ENCODE measurements at places on chromosomes 7 and 10. TPM values are rescaled to one million over a fixed set of nuclear protein-coding genes. Genes with fewer than 3 reads are reported as not detected.

- no peak for DNase-seq
Measured at GRCh38 chr7:84226759-84227158, 32.2 kb upstream of the SEMA3A start.

- no peak for DNase-seq
Measured at GRCh38 chr7:43621729-43622448, 39.0 kb downstream of the STK17A start.

DNA sequence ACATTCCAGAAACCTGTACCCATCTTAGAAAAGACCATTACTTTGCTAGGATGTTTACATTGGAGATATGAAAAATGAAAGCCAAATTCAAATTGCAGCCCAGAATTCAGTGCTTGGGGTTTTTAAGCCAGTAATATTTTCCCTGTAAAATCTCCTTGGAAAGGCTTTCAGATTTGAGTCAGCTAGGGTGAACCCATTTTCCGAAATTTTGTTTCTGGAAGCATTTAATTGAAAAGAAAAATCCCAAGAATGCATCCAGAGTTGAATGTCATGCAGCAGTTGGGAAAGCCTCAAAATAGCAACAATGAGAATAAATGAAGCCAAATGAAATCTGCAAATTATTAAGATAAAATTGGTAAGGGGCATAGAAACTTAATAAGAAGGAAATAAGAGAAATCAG lies 106.4 kb downstream of the BMPER start:
- no peak for DNase-seq

DNA sequence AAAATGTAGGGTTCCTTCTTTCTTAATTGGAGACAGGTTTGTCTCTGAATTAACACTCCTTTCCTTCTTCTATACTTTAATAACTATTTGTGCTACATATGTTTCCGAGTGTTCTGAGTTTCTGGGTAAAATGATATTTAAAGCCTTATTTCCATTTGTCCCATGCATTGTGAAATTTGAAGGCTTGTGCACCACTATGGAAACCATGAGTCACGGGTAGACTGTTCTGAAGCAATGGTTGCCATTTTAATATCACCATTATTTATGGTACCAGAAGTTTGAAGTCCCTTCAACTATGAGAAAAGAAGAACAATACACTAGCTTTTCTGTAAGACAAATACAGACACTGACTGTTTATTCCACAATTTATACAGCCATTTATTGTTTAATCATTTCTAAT lies 44.7 kb upstream of the ZEB1 start:
- DNase-seq = no peak

DNA sequence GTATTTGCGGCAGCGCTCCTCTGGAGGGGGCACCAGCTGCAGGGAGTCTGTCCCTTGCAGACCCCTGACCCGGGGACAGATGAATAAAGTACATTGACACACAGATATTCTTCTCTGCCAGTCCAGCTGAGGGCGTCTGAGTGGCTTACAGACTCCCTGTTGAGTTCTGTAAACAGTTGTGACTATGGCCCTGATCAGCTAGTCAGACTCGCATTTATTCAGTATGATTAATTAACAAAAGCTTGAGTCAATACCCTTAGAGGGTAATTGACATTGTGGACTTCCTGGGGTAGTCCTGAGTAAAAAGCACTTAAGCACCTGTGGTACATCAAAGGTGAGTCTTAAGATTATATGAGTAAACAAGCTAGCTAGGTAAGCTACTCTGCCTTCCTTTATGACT lies 21.0 kb downstream of the ANKRD30A start:
- DNase-seq = no peak

DNA sequence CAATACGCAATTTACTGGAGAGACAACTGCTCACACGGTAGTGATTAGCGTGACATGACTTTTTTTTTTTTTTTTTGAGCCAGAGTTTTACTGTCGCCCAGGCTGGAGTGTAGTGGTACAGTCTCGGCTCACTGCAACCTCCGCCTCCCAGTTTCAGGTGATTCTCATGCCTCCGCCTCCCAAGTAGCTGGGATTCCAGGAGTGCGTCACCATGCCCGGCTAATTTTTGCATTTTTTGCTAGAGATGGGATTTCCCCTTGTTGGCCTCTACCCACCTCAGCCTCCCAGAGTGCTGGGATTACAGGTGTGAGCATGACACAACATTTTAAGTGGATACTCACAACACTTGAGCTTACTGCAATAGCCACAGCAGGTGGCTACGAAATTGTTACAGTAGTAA lies 11.9 kb downstream of the ARL4A start:
- no peak for DNase-seq

GRCh38 chr7:113774182-113774807 lies 144.5 kb downstream of the PPP1R3A start:
- DNase-seq = peak; percentile 7

DNA sequence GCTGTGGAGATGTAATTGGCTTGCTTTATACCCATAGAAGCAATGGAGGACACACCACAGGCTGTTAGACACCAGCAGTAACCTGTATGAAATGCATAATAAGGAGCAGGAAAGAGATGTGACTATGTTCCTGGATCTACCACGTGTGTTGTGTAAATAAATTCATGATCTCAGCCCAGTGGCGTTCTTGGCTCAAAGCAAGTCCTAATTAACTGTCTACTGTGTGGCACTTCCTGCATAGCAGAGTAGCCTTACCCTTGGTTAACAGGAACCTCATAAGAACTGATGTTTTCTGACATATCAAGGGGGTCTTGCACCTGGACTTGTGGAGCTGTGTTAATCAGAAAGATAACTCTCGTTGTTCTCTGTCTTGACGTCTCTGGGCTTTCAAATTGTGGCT lies 25.7 kb upstream of the FAM180A start:
- peak; percentile 42 for DNase-seq

- no peak for DNase-seq
Measured at GRCh38 chr10:47299611-47300428, at the start of gene GDF10. GDF10 (plus strand) TSS chr10:47300197; CDS start chr10:47300652, 455 bp downstream.

- DNase-seq = no peak
Measured at GRCh38 chr7:155440018-155440410, 17.9 kb upstream of the EN2 start.

DNA sequence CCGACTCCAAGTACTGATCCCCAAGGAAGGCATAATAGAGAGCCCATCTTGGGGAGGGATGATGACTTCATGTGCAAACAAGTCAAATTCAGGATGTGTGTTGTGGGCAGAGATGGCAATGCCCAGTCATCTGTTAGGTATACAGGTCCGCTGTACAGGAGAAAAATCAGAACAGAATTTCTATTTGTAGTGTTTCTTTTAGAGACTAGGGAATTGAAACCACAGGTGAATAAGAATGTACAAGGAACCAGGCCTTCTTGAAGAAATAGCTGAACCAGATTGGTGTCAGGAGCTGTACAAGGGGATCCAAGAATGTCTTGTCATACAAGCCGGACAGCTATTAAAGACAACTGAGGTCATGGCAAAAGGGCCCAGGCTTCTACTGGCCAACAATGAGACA lies 147.9 kb downstream of the PFKFB3 start:
- no peak for DNase-seq

DNA sequence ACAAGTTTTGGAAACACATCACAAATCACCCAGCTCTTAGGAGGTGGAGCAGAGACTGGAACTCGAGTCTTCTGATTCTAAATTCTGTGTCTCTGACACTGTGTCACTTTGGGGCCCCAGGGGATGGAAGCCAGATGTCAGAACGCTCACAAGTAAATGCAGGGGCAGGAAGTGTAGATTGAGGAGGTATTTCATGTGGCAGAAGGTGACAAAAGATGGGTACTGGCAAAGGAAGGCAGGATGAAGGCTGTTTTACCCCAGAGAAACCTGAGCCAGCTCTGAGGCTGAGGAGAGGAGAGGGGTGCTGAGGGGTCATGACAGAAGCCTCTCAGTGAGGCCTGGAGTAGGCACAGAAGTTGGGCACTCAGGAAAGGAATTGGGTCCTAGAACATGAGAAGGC lies 6.0 kb upstream of the PURB start:
- DNase-seq = no peak

GRCh38 chr7:5677538-5678294 lies 103.7 kb downstream of the RNF216 start:
- DNase-seq = no peak

DNA sequence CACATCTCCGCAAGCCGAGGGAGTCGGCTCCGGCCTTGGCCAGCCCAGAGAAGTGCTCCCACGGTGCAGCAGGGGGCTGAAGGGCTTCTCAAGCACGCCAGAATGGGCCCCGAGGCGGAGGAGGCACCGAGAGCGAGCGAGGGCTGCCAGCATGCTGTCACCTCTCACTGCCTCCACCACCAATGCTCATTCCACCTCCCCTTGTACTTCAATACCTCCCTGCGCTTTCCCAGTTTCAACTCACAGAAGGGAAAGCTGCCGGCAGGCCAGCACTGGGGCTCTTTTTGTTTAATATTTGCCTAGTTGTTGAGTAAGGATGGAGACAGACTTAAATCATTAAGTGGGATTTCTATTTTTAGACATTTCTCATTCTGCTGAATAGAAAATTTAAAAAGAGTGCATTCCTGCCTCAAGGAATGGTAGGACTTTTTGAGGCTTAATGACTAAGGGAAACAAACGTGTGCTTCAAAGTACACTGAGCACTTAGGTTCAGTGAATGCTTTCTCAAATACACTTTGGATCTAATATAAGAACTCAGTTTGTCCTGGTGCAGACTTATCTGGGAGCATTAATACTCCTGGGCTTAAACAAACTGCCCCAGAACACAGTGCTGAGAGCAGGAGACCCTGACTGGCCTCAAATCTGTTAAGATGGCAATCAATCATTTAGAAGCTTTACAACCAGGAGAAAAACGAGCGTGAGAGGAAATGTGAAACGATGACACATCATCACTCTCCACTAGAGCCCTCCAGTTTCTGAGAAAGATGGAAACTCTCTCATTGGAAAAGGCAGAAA lies 131.2 kb downstream of the RALA start:
- peak; percentile 71 for DNase-seq

DNA sequence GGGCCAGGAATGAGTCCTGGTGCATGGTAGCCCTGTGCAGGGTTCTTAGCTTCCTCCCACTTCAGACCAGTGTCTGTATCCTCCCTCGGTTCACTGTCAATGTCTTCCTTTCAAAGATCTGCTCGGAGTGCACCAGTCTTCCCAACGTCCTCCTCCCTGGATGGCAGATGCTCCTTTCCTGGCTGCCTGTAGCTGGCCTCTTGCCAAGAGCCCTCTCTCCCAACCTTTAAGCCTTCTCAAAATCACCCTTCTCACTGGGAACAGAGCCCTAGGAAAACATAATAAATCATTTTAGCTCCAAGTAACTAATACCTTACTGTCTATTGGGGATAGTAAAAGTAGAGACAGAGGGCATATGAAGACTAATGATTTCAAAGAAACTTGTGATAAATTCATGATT lies 490.6 kb downstream of the CCSER2 start:
- DNase-seq = no peak

GRCh38 chr7:123761729-123762128 lies 12.9 kb upstream of the WASL start:
- no peak for DNase-seq

DNA sequence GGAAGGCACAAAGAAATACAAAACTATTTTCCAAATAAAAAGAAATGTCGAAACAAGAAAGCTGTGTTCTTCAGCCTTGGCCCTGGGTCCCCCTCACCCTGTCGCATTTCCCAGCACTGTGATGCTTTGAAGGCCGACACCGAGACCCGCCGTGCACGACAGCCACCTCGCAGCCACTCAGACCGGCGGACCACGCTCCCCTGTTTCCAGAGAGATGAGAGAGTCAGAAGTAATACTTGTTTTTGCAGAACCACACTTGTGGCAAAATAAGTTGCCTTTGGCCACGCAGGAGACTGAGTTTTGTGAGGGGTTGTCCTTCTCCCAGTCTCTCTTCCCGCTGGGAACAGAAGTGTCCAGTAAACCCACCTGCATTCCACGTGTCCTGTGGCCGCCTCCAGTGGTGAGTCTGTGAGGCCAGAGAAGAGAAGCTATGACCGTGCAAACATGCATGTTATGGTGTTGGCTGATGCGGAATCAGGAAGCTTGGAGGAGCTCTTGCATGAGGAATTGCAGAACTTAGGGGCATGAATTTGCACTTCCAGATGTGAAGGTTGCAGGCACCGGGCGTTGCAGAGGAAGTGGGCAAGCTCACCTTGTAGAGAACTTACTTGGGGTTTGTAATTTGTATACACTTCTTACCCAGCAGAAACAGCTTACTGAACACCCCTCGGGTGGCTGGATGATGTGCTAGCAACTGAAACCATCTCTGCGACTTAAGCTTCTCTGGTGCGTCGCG lies 194.5 kb downstream of the EBF3 start:
- no peak for DNase-seq

DNA sequence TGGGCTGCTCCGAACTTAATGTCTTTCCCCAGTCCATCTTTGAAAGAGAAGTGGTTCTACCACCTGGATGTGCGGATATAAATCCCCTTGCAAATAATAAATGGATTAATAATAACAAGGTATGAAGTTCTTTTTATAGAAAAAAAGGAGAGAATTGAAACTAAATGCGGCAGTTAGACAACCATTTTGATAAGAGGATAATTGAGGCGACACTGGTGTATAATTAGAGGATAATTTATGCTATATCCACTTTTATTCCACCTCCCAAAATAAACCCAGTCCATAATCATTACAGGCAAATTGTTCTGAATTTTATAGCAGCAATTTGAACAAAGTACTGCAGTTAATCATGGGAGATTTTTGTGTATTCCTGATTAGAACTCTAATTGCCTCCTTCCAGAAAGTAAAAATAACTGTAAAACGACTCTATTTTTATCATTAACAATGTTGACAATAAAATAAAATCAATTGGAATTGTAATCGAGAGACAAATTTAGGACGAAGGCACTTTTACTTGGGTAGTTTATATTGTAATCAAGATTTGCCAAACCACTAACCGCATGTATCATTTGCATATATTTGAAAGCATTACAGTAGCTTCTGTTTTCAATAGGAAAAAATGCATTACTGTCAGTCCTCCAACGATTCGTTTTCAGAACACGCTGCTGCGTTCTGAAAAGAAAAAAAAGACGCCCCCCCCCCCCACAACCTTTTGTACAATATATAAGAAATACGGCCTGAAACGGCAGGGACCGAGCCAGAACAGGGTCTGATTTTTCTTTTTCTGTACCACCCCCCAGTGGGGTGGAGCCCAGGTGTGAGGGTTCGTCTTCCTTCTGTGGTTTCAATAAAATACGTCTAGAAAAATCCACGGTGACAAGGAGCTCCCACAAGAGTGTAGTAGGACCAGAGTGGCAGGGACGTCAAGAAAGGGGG lies 838 bp upstream of the DLX6 start:
- no peak for DNase-seq

GRCh38 chr7:121157885-121158590 lies 169.5 kb downstream of the CPED1 start:
- DNase-seq = no peak

GRCh38 chr7:27211764-27212204 lies 11.9 kb upstream of the HOXA13 start:
- DNase-seq = no peak

DNA sequence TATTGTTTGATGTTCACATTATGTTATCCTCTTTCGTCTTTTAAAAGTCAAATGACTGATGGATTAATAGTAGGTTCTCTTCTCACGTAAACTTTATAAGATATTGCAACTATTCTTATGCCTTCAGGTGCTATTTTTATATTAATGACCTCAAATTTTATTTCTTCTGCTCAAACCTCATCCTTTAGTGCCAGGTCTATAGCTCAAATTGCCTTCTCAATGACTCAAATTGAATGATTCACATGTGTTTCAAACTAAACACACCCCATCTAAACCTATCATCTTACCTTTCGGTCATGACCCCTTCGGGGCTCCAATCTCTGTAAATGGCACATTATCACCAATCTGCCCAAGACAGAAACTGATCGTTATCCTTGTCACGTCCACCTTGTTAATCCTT lies 22.0 kb upstream of the LIPF start:
- no peak for DNase-seq

The AS3MT gene
- total RNA-seq = 4.4 TPM

The UPK3B gene
- total RNA-seq = not detected

The FXYD4 gene
- total RNA-seq = not detected

The ENTPD1 gene
- 0.17 TPM for total RNA-seq

The CRPPA gene
- 1.4 TPM for total RNA-seq

The FAM24B gene
- 14.6 TPM for total RNA-seq
